ENCODE measurements at places on chromosomes 16 and 17.

DNA sequence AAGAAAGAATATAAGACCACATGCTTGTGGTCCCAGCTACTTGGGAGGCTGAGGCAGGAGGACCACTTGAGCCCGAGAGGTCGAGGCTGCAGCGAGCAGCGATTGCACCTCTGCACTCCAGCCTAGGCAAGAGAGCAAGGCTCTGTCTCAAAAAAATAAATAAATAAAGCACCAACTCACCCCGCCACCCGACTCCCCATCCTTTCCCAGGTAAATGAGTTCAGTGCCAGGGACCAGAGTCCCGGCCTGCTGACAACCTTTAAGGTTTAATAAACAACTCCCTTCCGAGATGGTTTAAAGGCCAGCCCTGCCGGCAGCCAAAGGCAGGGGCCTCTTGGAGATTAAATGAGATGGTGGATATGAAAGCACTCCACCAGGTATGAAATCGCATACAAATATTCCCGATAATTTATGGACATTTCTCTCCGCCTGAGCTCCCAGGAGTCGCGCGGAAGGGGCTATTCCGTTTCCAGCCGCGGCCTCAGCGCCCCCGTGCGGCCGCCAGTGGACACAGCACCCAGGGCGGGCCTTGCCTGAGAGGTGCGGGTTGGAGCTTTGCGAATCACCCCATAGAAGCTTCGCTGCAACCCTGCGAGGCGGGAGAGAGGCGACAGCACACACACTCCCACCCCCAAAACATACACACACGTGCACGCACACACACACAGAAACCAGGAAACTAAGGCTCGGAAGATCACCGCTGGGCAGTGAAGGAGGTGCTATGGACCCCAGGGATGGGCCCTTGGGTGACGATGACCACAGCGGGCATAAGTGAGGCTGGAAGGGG is 4.0 kb upstream of the RPL38 start:
- peak; percentile 72 for DNase-seq

- DNase-seq: peak; percentile 33
Observed at GRCh38 chr16:66924527-66925321, 611 bp downstream of the RRAD start.

GRCh38 chr17:57612202-57613071 is 132.7 kb downstream of the CCDC182 start:
- no peak for DNase-seq

GRCh38 chr17:10060526-10060925 is 137.9 kb downstream of the GAS7 start:
- DNase-seq: no peak

- no peak for DNase-seq
Observed at GRCh38 chr17:49616086-49616485, 40.4 kb downstream of the NXPH3 start.

DNA sequence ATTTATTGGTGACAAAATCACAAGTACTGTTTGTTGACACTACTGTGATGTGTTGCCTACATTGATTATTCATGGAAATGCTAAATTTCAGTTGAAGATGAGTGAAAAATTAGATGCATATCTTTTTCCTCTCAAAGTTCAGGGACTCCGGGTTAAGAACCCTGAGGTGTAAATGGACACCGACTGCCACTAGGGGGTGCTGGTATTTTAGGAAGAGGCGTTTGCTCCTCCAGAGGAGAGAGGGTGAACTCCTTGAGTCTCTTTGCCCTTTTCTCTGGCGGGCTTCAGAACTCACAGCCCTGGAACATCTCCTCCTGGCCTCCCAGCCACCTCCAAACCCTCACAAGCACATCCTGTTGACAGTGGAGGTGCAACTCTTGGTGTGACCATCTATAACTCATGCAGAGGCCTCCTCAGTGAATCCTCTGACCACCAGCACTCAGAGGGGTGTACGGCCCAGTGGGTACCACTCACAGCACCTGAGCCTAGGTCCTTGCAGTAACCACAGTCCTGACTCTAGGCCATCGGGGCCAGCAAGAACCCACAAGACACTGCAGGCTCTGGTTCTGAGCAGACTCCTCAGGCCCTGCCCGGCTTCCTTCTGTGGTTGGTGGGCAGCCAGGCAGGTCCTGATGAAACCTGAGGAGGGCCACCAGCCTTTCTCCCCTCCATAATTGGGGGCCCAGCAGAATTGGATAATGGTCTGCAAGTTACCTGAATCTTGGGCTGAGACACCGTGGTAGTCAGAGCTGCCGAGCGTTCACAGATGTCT is 26.2 kb upstream of the PIK3R5 start:
- peak; percentile 71 for DNase-seq

DNA sequence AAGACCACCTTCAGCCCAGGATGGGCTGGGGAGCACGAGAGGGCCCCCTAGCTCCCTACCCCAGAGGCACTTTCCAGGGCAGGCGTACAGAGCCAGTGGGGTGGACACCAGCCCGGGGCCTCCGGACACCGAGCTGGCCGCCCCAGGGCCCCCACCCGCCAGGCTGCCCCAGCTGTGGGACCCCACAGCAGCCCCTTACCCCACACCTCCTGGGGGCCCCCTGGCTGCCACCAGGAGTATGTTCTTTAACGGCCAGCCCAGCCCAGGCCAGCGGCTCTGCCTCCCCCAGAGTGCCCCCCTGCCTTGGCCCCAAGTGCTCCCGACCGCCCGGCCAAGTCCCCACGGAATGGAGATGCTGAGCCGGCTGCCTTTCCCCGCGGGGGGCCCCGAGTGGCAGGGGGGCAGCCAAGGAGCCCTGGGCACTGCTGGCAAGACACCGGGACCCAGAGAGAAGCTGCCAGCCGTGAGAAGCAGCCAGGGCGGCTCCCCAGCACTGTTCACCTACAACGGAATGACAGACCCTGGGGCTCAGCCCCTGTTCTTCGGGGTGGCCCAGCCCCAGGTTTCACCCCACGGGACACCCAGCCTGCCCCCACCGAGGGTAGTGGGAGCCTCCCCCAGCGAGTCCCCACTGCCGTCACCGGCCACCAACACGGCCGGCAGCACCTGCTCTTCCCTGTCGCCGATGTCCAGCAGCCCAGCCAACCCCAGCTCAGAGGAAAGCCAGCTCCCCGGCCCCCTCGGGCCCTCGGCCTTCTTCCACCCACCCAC is 24.3 kb upstream of the ZFPM1 start:
- no peak for DNase-seq

DNA sequence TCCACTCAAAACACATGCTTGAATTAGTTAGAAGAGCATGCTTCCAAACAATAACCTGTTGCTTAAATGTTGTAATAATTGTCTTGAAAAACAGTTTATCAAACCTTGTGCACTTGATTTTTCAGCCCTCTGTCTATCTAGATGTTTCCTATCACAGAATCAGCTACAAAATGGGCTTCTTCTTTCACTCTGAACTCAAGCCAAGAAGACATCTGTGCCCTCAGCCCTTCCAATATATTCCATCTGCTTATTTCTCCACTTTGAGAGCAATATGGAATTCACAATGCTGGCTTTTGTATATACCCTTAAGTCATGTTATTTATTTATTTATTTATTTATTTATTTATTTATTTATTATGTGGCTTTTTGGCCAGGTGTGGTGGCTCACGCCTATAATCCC is 234.2 kb downstream of the TOX3 start:
- no peak for DNase-seq
